ENCODE measurements at places on chromosomes 4 and X.

GRCh38 chr4:62471021-62471420, 1270.9 kb downstream of the ADGRL3 start:
- DNase-seq: no peak

DNA sequence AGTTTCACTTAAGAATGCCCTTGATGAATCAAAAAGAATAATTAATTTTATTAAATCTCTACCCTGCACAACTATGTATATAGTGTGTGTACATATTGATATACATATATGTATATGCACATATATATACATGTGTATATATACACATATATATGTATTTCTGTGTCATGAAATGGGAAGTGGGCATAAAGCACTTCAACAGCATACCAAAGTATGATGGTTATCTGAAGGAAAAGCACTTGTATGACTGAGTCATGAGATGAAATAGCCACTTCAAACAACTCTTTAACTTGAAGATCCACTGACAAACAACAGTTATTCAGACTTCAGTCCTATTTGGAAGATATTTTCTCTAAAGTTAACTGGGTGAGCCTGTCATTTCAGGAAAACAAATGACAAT, 16.3 kb downstream of the RNF128 start:
- DNase-seq: no peak

DNA sequence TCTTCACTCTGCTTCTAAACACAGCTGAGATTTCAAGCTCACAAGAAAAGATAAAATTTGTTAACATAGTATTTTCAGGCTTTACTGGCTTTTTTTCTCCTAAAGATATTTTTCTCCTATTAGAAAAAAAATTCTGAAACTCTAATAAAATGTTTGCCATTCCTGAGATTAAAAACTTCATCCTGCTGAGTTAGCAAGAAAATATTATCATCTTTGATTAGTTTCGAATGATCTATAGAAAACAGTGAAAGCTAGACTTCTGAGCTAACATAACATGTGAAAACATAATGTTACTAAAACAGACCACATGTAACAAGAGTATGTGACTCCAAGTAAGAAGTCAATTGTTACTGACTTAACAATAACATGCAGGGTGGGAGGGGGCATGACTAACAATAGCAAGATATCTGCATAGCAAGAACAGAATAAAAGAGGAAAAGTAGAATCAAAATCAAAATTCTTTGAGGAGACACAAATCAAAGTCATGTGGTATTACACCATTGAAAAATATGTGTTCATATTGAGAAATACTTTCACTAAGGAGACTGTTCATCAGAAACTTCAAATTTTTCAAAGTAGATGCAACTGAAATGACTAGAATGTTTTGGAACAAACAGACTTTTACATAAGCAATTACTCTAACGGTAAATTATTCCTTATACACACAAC, 14.5 kb downstream of the TBCK start:
- no peak for DNase-seq

DNA sequence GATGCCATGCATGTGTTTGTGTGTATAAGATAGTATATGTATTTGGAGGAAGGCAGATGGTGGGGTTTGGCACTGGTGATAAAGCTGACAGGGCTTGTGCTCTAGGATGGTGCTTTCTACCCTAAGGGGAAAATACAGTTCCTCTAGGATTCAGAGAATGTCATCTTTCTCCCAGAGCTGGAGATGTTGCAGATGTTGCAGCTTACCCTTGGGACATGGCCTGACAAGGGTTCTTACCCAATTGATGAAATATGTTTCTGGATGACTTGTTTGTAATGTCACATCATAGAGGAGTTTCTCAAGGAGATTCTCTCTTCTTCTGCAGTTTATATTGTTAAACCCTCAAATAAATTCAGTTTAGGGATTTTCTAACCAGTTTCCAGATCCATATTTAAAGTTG, 52.5 kb upstream of the PITX2 start:
- no peak for DNase-seq

- DNase-seq: no peak
Measured at GRCh38 chr4:24163314-24163713, 273.5 kb upstream of the PPARGC1A start.

DNA sequence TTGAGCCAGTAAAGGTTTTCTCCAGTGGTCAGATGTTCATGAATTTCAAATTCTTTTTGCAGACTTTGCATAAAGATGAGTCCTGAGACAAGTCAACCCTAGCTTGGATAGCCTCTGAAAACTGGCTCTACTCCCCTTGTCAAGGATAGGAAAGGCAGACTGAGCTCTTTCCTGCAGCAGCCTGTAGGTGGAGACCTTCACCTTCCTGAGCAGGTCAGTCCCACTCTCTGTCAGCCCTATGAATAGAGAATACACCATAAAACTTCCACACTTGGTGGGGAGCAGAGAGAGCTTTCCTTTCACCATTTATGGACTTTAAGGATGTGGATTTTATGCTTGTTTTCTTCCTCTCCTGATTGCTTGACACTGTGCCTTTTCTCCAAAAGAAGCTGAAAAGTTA, 41.9 kb downstream of the PCDH19 start:
- no peak for DNase-seq

GRCh38 chr4:125796138-125796537, 481.4 kb downstream of the FAT4 start:
- DNase-seq: no peak

DNA sequence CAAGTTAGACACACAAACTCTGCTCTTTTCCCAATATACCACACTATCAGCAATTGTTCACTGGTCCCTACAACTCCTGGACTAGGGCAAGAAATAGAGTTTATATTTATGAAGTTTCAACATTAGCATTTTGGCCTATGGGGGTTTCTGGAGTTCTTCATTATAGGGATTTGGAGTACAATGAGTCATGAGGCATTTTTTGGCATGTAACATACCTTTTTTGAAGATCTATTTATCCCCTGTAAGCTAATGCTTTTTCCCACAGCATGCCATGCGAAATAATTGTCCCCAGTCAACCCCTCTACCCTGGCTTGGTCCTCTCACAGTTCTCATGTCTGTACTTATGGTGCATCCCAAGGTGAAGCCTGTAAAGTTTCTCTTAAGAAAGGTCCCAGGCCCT, 36.7 kb upstream of the EDA2R start:
- no peak for DNase-seq

DNA sequence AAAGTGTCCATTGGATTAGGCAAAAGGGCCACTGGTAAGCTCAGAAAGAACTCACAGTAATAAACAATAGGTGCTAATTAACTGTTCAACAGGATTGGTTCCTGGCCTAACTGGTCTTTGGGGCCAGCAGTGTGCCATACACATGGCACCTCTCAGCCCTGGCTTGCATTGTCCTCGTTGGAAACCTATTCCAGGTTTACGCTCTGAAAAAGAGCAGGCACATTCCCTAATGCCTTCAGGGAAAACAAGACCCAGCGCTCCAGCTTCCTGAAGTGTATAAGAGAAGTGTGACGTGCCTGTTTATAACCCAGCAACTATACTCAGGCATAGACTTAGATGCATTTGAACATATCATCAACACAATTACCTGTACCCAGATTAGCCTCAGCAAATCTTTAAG, 51.9 kb upstream of the RBM47 start:
- DNase-seq: no peak

GRCh38 chrX:155632431-155633100, 19.8 kb upstream of the TMLHE start:
- no peak for DNase-seq

GRCh38 chrX:123906557-123907316, 46.9 kb downstream of the XIAP start:
- no peak for DNase-seq

- no peak for DNase-seq
Measured at GRCh38 chr4:95388911-95389310, 159.9 kb downstream of the UNC5C start.

GRCh38 chr4:94629837-94630236, 127.9 kb upstream of the BMPR1B start:
- no peak for DNase-seq

GRCh38 chrX:100926453-100926852, 2.3 kb downstream of the XKRX start:
- DNase-seq: no peak

- DNase-seq: no peak
Measured at GRCh38 chr4:111639876-111640275, 505.4 kb upstream of the FAM241A start.

- no peak for DNase-seq
Measured at GRCh38 chrX:101057093-101057714, 5.3 kb upstream of the TRMT2B start.

DNA sequence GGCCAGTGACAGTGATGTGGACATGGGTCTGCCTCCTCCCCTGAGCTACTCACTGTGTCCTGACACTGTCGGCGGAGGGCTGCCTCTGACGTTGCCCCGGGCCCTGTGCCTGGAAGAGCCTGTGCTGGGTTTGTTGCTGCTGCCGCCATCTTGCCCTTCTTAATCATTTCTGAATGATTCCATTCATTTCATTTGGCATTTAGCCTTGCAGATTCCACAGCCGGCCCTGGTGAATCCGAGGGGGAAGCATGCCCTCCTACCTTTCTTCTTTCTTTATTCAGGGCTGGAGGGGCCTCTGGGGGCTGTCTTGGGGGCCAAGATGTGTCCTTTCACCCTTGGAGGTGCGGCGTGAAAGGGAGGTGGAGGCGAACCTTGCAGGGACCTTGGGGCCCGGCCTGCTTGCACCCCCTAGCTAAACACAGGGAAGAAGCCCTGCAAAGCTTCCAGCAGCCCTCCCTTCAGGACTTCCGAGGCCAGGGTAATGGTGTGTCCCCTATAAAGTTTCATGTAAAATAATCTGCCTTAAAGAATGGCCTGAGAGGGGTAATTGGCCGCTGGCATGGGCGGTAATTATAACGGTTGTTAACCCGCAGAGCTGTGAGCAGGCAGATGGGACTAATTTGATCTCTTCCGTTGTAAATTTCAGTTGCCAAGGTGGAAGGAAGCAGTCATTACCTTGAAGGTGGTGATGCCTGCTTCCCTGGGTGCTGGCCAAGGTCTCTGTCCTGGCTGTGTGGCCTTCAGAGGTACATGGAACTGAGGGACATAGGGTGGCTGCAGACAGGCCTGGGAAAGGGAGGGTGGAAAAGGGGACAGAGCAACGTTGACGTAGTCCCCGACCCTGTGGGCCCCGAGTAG, 92.3 kb downstream of the PSAPL1 start:
- no peak for DNase-seq

- no peak for DNase-seq
Measured at GRCh38 chr4:19993242-19993641, 258.5 kb upstream of the SLIT2 start.

DNA sequence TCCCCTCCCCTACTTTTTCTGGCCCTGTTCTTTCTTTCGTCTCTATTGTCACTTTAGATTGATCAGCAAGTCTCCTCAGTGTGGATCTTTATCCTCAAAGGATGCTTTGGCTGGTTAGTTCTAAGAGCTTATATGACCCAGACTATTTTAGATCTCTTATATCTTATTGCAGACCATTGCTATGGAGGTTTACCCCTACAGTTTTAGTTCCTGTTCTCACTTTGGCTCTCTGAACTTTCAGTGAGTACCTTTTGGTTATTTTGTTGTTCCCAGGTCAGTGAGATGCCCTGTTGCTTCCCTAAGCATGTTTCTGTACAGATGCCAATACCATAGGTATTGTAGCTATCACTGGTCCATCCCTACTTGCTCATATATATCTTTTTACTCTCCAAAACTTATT, 24.0 kb upstream of the MED14 start:
- no peak for DNase-seq

DNA sequence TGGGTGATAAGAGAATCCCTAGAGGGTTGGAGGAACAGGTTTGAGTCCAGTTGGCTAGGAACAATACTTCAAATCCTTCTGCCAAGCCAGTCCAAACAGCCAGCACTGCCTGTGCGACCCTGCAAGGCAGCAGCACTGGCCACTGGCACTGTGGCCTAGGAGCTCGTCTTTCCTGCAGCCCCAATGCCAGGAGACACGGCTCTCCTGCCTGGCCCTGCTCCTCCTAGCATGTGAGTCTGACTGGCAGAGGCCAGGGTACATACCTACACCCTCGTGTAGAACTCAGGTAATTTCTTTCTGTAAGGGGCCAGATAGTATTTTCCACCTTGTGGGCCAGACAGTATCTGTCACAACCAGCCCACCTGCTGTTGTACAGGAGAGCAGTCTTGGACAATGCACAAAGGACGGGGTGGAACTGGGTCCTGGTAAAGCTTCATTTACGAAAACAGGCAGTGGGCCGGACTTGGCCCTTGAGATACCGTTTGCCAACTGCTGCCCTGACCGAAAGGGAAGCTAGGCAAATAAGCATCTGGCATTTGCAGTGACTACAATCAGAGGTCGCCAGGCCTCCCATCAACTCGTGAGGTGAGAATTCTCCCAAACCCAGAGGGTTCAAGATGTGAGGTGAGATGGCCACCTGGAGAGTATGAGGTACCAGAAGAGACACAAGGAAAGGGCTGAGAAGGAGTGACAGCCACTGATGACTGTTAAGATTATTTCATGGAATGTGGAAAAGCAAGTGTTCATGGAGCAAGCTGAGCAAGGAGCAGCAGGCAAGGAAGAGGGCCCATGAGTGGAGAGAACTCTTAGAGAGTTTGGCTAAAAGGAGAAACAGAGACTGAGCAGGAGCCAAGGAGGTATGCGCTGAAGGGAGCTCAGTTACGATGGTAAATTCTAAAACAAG, 29.8 kb upstream of the IRAK1 start:
- no peak for DNase-seq

DNA sequence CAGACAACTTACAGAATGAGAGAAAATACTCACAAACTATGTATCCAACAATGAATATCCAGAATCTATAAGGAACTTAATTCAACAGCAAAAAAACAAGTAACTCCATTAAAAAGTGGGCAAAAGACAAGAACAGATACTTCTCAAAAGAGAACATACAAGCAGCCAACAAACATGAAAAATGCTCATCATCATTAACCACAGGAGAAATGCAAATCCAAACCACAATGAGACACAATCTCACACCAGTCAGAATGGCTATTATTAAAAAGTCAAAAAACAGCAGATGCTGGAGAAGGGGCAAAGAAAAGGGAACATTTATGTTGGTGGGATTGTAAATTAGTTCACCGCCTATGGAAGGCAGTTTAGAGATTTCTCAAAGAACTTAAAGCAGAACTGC, 150.3 kb downstream of the FGF16 start:
- DNase-seq: no peak

DNA sequence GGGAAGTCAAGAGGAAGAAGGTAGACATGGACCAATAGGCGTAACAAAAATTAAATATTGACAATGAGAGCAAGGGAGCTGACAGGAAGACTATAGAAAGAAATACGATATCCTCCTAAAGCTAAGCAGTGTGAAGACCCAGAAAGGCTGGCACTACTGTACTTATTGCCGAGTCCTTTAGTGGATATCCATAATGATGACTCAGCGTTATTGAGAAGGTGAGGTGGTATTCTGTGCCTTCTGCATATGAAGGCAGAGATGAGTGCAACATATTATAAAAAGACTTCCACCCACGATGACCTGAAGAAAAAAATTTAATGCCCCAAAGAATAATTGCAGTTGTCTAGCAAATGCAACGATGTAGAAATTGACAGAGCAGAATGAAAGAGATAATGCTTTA, 13.0 kb upstream of the MCF2 start:
- DNase-seq: no peak
